Right kidney (tissue), 9 donors: ENCODE measurements at places on chromosomes 11 and 22.

GRCh38 chr22:38423512-38424503 lies 31.2 kb downstream of the KCNJ4 start:
- no peak for DNase-seq

GRCh38 chr11:10606536-10607208 lies 38.2 kb upstream of the LYVE1 start:
- DNase-seq = no peak

DNA sequence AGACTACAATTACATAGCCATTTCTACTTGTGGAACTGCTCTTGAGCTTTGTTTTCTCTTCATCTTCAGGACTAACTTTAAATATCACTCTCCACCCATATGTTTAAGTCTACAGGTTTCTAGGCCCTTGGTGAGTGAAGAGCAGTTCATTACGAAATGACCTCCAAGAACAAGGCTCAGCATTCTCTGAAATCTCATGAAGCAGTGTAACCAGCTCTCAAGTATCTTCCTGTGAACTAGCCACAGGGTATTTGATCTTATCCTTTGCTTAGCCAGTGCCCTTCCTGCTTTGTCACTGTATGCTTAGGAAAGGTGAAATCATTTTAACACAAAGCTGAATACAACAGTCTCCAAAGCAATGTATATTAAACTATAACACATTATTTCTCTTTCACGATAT lies 20.4 kb upstream of the LYVE1 start:
- DNase-seq = no peak

DNA sequence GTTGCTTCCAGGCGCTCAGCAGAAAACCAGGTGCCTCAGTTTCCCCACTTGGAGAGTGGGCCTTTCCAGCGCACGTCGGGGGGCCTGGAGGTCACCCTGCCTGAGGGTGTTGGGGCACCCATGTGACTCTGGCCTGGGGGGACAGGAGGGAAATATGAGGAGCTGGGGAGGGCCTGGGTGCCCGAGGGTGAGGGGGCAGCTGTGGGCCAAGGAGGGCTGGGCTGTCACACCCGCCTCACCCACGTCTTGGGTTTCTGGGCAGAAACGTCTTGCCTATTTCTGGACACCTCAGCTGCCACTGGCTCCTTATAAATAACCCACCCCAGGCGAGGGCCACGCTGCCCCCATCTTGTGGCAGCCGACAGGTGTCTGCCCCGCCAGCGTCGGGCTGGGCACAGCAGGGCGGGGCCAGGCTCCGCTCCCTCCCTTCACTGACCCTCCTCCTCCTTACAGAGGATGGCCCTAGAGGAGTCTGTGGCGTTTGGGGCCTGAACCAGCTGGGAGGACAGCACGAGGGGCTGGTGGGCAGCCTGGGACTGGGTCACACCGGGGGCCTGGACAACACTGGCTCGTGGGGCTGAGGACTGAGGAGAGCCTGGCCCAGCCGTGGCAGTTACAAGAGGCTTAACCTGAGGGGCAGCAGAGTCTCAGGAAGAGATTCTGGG lies 1.5 kb downstream of the TNNT3 start:
- no peak for DNase-seq

DNA sequence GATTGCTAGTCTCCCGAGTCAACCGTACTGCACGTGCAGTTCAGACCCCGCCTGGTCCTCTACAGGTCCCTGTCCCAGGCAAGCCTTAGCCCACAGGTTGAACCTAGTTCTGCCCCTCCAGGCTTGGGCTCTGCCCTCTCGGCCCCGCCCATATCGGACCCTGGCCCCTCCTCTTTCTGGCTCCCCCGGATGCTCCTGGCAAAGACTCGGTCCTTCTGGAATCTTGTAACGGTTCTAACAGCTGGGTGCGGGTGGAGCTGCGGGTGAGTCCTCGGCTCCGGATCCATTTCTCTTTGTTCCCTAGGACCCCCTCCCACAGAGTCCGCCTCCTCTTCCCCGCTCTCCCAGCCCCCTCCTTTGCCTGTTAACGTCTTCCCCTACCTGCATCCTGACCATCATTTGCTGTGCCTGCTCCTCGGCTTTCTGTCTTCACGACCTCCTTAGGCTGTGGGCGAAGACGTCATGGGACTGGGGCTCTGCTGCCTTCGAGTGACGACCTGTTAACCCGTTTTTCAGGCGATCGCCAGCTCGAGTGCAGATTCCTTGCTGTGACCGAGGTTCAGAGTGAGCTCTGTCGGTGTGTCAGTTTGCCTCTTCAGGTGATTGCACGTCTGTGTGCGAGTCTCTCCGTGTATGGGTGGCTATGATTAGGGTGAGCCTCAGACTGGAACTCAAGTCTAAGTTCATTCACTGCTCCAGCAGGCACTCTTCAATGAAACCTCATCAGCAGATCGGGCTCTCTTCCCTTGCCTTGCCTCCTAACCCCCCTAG lies at the start of gene DNHD1:
Gene DNHD1, plus strand, starts transcription at position 212 of the 771 bp plus-strand sequence. CDS start 936 bp downstream, outside the sequence.
- DNase-seq = no peak

- DNase-seq = peak; percentile 84
Measured at GRCh38 chr22:28441720-28442263, 237.8 kb downstream of the TTC28 start.

- DNase-seq = no peak
Measured at GRCh38 chr11:73866095-73866579, 10.5 kb downstream of the COA4 start.

DNA sequence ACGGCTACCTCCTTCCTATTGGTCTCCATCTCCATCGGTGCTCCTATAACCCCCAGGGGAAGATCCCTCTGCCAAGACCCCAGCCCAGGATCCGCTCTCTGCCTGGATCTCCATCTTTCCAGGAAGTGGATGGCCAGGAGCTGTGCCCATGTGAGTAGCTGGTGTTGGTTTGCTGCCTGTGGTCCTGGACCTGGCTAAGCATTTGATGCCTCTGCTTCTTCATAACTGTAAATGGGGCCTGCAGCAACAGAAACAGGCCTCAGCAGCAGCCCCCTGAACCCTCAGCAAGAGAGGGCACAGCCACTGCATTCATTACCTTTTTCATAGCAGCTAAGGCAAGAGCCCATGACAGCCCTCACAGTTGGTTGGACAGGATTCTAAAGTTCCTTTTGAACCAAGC lies 26.6 kb upstream of the CSNK2A3 start:
- DNase-seq = no peak

DNA sequence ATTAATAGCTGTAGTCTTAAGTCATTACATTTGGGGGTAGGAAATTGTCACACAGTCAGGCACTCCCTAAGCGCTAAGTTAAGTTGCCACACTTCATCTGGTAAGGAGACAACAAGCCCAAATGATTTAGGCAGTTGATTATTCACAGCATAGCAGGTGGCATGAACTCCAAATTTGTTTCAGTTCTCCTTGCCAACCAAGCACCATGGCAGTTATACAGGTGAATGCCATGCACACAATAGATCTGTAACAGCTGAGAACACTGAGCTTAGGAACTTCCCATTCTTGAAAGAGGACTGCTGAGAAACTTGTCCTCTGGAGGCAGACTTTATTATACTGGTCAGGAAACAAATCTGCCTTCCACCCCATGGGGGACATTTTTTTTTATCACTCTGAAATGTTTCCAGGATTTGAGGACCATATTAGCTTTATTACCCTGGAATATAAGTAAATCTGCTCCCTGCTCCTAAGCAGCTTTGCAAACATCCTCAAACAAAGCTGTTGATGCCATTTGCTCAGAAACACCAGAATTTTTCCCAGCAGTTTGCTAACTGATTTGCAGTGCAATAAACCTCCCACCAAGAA lies 5.1 kb upstream of the INTS4 start:
- no peak for DNase-seq

- no peak for DNase-seq
Measured at GRCh38 chr11:85974122-85974521, 94.8 kb downstream of the PICALM start.

GRCh38 chr22:17980638-17981051 lies 43.7 kb downstream of the MICAL3 start:
- DNase-seq = peak; percentile 45

DNA sequence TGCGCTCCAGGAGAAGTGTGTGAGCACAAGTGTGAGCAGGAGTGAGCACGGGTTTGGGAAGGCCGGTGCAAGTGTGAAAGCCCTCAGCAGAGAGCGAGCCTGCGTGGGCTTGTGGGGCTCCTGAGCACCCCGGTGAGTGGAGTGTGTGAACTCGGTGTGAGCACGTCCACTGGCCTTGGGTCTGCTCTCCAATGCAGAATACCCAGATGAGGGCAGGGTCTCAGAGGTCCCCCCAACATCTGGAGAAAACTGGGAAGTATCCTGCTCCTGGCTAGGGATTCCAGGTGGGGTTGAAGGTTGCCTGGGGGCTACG lies 1.2 kb downstream of the ESRRA start:
- DNase-seq = no peak

DNA sequence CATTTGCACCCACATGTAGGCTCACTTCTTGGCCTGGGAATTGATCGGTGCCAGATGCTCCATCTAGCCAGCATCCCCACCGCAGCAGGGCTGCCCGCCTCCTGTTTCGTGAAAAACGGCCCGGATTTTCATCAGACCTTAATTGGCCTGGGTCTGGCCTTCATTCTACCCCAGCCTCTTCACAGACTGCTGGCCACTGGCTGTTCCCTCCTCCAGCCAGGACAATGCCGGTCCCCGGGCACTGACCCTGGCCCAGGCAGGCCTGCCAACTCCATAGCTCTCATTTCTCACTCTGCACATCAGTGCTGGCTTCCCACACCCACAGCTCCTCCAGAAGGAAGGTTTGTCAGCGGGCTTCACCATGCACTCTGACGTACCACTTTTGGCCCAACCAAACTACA lies 27.9 kb downstream of the TIMP3 start:
- DNase-seq = no peak

GRCh38 chr22:22941831-22942510 lies 54.4 kb downstream of the IGLL5 start:
- no peak for DNase-seq

GRCh38 chr11:35148163-35148837 lies 9.3 kb downstream of the CD44 start:
- DNase-seq = no peak

- DNase-seq = no peak
Measured at GRCh38 chr11:19080579-19080993, 20.1 kb upstream of the MRGPRX2 start.

DNA sequence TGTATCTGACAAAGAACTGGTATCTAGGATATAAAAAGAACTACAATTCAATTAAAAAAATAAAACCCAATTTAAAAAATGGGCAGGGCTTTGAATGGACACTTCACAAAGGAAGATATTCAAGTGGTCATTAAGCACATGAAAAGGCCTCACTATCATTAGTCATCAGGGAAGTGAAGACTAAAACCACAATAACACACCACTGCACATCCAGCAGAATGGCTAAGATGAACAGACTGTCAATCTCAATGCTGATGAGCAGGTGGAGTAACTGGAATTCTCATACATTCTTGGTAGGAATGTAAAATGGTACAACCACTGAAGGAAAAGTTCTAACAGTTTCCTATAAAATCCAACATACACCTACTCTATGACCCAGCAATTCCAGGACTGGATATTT lies 8.9 kb downstream of the HPS4 start:
- DNase-seq = no peak

DNA sequence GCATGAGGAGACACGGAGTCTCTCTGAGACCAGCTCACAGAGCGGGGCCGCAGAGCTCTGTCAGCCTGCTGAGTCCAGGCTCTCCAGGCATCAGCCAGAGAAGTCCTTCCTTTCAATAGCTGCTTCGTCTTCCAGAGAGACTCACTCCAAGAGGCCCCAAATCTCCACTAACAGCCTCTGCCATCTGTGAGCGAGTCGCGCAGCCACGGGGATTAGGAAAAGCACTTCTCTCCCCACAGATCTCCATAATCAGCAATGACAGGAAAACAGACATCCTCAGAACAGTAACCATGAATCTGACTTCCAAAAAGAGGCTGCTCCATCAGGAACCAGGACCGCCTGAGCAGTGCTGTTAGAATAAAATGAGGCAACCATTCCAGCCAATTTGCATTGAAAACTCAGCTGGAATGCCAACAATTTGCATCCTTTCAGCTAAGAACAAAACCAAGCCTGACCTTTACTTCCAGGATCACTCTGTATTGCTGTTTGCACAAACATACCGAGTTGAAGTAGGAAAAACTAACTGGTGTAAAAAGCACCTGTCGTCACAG lies 65.4 kb downstream of the SMCO4 start:
- no peak for DNase-seq

GRCh38 chr11:34267417-34267816 lies 90.4 kb downstream of the ABTB2 start:
- DNase-seq = no peak

- peak; percentile 96 for DNase-seq
Measured at GRCh38 chr22:39519681-39520225, 609 bp upstream of the ATF4 start.

GRCh38 chr22:17281440-17281841 lies 62.2 kb upstream of the ADA2 start:
- DNase-seq = no peak

DNA sequence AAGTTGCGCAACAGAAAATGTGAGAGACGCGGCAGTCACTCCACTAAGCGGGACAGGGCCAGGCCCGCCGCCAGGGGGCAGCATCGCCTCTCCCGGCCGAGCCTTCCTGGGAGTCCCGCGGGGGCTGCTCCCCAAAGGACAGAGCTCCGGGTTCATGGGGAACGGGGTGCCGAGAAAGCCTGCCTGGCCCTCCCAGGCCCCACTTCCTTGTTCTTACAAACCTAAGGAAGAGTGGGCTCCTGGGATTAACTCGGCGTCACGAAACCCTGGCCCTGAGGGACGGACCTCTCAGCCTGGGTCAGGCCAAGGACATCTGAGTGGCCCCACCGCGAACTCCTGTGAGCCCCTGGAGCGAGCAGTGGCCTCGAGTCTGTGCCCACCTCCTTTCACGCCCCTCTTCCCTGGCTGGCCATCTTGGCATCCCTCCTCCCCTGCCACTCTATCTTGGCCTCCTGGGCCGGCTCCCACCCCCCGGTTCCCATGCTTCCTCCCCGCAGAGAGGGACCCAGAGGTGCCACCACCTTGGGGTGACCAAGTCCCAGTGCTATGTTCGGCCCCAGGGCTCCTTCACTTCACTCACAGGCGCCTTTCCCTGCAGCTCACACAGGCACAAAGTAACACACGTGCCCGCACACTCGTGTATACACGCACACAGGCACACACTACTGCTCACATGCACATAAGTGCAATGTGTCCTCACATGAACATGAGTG lies 99.9 kb upstream of the FGF3 start:
- DNase-seq = peak; percentile 79
